T1000 (cell line): ENCODE measurements at places on chromosomes 1 and 21.

DNA sequence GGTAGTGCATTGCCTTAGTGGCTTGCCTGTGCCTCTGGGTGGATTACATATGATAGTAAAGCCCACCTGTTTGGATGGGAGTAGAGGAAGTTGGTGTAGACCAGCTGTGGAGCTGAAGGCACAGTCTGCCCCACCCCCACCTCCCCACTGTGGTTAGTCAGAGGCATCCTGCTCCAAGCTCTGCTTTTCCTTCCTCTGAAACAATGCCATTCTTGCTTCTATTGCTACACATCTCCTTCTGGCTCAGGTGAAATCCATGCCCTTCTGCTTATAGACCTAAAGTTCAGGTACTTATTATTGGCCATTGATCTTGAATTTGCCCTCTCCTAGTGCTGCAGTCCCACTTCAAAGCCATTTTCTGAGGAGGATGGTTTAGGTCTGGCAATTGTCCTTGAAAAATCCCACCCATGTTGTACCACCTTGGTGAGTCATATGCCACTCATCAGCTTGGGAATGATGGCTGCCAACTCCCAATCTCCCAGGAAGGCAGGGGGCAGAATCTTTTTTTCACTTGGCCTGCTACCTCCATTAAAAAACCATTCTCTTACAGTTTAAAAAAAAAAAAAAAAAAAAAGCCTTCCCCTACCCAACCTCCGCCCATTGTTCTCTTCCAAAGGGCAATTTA, 6.7 kb upstream of the TXLNA start:
- DNase-seq = no peak

- no peak for DNase-seq
Observed at GRCh38 chr21:44925378-44925755, 4.7 kb upstream of the ITGB2 start.

DNA sequence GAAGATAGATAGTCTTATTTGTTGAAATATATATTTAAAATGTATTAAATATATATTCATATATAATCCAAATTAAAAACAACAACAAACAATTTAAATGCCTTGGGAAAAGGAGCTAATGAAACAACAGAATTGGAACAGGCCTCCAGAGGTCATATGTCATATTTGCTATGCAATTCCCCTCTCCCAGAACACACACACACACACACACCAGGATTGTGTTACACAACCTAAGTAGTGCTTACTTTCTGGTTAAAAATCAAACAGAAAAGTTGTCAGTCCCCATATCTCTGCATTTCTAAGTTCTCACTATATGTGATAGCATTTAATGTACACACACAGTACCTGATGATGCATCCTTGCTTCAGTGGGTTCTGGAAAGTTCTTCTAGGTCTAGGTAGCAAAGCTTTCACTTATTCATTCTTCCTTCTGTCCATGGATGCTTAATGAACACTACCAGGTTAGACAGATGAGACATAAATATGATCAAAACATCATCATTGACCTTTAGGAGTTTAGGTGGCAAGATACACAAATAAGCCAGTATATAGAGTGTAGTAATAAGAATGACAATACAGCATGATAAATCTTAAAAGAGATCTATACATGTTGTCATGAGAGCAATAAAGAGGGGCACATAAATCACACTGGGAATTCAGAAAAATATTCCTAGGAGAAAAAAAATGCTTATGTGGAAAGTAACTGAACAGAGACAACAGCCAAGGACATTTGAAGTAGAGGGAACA, 662.8 kb downstream of the PTPRC start:
- DNase-seq = no peak

GRCh38 chr1:223739366-223740037, 27.2 kb downstream of the CAPN2 start:
- no peak for DNase-seq

GRCh38 chr1:44380666-44381177, 24.3 kb upstream of the RNF220 start:
- DNase-seq = no peak

- DNase-seq = no peak
Observed at GRCh38 chr1:101261623-101262022, 24.8 kb downstream of the S1PR1 start.

GRCh38 chr1:14519976-14520375, 78.5 kb upstream of the KAZN start:
- no peak for DNase-seq

DNA sequence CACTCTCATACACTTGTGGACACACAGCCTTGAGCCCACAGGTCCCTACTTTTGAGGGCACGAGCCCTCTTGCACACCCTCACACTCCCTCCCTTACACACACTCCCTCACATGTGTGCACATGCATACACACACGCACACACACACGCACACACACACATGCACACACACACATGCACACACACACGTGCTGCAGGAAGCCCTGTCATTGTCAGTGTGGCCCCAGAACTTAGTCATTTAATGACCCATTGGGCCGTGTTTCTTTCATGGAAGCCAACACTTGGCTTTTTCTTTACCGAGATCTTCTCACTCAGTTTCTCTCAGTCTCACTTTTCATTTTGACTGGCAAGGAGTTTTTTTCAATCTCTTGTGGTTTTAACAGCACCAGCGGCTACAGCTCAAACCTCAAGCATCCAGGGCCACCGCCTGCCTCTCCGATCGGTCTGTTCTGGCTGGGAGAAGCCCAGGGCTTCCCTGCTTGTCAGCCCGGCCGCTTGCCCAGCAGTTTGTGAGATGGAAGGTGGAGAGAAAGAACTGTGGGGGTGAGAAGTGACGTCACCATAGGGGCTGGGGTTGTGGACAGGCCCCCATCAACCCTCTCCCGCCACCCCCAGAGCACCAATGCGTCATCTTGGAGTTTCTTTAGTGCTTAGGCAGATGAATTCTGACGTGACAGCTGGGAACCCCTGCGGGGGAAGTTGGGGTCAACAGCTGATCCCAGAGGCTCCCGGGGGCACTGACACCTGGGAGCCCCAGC, 15.8 kb upstream of the TNFRSF8 start:
- no peak for DNase-seq

- DNase-seq = no peak
Observed at GRCh38 chr1:6287431-6287886, 26.6 kb upstream of the GPR153 start.

GRCh38 chr1:165580931-165581871, 37.4 kb downstream of the LRRC52 start:
- DNase-seq = no peak

- DNase-seq = no peak
Observed at GRCh38 chr1:9351654-9352271, 59.1 kb downstream of the SPSB1 start.

DNA sequence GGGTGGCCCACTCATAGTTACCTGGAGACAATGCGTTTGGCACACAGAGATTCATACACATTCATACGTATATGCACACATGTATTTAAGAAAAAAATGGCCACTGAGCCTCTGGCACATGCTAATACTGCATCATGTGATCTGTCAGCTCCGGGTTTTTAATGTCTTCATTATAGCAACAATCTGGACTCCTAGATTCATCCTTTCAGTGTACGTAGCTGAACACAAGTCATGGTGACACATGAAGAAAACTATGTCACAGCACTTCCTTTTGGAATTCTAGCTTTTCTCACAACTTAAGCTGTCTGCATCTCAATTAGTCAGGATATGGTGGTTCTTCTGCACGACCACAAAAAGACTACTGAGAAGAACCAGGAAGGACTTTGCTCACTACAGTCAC, 24.7 kb downstream of the HSF2BP start:
- DNase-seq = no peak

- no peak for DNase-seq
Observed at GRCh38 chr1:74205266-74205665, 7.2 kb downstream of the FPGT start.

- no peak for DNase-seq
Observed at GRCh38 chr1:8586438-8586837, 231.0 kb downstream of the RERE start.

- no peak for DNase-seq
Observed at GRCh38 chr1:223258751-223259198, 105.2 kb downstream of the SUSD4 start.

DNA sequence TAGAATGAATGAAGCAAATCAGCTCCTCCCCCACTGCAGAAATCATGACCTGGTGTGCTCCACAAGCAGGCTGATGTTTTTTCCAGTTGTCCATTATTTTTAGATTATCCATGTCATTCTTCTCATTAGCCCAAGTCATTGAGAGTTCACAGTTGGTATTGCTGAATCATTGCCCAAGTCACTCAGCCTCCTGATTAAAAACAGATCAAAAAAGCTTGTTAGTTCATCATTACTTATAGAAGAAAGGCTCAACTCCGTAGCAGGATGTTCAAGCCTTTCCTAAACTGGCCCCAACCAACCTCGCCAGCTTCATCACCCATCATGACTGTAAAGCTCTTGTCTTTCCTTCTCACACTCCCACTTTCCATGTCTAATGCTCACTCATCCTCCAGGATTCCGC, 161.3 kb upstream of the CTTNBP2NL start:
- DNase-seq = no peak

DNA sequence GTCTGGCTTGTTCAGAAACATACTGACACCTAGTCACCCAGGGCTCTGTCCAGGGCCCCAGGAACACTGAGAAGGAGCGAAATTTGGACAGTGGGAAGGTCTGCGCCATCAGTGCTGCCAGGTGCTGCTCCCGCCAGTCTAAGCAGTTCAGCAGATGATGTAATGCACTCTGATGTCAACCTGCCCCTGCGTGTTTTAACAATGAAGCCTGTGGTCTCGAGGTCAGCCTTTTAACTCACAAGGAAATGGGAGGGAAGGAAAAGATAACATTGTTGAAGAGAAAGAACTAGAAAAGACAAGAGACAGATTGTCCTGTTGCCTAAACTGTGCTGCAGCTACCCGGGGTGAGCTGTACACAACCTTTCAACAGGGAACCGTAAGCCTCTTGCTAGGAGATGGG, 126.6 kb upstream of the IFFO2 start:
- no peak for DNase-seq

DNA sequence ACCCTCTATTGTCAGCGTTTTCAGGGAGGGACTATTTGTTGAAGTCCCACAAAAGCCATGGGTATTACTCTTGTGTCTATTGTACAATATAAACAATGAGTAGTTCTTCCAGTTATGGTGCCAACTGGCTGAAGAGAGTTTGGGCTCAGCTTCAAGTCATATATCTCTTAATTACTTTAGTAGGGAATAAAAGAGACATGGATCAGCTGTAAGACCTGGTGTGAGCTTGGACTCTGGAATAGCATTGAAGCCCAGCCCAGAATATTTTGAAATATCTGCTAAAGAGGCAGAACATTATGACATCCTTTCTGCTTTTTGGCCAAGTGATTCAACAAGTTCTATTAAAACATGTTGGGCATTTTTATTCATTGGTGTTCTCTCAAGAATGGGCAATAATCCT, 224.9 kb downstream of the BACH1 start:
- no peak for DNase-seq

DNA sequence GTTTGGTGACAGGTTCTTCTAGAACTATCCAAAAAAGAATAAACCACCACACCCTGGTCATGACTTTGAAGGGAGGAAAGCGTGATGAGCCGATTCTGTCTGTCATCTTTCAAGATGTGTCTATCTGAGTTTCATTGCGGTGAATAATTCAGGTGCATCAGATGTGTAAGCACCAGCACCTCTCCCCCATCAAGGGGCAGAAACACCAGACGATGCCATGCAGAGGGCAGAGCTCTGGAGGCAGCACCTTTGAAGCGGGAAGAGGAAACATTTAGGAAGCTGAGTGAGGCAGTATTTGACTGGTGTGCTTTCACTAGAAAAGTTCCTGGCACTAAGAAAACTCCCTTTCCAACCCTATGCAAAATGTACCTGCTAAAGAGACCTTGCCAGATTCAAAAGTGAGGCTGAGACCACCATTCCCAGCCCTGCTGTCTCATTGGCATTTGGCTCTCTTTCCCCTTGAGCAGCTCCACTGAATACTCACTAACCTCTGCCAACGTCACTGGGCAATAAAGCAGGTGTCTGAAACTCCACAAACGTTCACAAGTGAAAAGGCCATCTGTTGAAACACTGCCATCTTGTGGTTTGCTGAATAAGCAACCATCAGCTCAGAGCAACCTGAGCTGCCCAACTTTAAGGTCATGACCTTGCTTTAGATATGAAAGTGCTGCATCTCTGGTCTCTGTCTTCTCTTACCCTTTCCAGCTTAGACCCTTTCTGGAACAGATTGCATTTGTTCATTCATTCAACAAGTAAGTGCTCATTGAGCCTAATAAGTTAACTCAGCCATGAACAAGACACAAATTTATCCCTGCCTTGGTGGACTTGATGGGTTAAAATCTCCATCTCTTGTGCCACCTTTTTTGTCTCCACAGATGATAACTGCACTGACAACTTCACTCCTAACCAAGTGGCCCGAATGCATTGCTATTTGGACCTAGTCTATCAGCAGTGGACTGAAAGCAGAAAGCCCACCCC, 228.6 kb downstream of the PAPPA2 start:
- DNase-seq = no peak

DNA sequence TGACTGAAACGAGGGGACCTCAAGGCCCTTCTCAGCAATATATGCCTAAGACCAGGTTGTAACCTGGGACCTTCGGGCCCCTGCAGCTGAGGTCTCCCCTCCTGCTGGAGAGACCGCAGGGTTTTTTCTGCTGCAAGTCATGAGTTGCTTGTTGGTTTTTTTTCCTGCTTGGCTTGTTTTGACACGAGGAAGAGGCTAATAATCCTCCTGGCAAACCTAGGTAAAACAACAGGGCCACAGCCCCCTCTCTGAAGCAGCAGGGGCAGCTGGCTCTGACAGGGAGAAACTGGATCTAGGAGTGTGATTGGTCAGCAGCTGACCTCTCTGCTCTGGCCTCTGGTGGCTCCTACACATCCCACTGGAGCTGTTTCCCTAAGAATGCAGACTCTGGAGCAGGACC, 69.0 kb downstream of the CD34 start:
- no peak for DNase-seq

DNA sequence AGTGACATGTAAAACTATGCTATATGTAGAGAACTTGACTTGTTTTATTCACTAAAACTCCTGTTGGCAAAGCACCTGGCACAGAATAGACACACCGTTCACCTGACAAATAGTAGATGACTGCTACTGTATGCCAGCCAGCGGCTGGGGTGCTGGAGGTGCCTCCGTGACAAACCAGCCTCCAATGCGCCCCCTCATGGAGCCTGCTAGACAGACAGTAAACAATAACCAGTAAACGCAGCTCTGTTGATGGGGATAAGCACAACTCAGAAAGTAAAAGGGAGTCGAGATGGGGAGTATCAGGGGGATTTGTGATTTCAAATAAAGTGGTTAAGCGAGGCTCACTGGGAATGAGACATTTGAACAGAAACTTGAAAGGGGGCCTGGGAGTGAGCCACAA, 107.2 kb downstream of the PRDM2 start:
- DNase-seq = no peak

GRCh38 chr1:54218883-54219687, 19.1 kb downstream of the MRPL37 start:
- DNase-seq = no peak
